ENCODE measurements at places on chromosomes 13 and 19.
A peak's percentile ranks its signal among the peaks of the same experiment; 100 is the strongest.

DNA sequence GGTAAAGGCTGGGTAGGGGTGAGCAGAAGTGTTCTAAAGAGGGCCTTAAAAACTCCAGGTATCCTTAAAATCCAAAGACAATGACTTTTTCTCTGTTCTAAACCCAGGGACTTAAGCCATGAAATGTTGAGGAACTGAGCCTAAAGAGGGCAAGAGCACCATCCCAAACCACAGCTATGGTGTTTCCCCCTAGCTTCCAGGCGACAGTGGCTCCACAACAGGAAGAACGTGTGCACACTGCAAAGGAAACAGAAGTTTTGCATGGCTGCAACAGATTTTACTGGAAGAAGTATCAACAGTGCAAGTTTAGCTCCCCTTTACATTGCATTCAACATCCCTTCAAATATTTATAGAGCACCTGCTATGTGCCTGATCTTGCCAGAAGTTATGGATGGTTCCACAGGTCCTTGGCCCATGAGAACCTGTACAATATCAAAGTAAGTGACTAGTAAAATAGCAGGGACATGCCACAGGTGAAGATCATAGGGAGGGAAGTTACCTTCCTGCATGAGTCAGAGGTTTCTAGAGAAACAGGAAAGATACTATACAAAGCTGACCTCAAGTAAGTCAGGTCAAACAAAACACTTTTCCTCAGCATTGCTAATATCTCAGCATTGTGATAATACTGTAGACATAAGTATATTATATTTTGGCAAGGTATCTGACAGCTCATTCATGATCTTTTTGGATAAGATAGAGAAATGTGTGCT lies 8.4 kb upstream of the KCTD12 start:
- no peak for DNase-seq

GRCh38 chr19:55579766-55580621 lies 654 bp downstream of the ZNF579 start:
- DNase-seq = no peak

GRCh38 chr13:44237881-44238421 lies 135.7 kb upstream of the SERP2 start:
- DNase-seq = no peak

DNA sequence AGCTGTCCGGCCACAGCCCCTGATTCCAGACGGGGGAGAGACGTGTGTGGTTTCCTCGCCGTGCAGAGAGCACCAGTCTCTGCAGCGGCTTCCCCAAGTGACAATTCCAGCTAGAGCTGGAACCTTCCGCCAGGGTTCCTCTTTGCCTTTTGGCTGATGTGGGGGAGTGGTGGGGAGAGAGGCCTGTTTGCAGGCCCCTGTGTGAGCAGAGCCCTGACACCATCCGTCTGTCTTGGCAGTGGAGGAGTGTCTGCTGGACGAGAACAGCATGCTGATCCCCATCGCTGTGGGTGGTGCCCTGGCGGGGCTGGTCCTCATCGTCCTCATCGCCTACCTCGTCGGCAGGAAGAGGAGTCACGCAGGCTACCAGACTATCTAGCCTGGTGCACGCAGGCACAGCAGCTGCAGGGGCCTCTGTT lies 25.0 kb downstream of the LAMP1 start:
- no peak for DNase-seq

DNA sequence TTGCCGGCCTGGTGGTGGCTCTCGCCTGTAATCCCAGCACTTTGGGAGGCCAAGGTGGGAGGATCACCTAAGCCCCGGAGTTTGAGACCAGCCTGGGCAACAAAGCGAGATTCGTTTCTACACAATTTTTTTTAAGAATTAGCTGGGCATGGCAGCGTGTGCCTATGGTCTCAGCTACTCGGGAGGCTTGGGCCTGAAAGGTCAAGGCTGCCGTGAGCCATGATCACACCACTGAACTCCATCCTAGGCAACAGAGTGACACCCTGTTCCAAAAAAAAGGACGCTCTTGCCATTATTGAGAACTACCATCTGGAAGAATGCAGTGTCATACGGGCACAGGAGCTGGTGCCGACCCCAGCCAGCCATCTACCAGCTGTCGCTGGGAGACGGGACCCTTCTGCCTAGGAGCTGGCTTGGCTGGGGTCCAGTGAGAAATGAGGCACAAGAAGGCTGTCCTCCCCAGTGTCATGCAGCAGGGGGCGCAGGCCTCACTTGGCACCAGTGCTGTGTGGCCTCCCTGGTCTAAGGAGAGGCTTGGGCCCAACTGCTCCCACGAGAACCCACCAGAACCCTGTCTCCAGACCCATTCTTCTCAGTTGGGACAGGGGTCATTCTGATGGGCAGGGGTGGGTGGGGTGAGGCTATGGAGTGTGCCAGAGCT lies 12.2 kb upstream of the RELB start:
- peak; percentile 61 for DNase-seq

DNA sequence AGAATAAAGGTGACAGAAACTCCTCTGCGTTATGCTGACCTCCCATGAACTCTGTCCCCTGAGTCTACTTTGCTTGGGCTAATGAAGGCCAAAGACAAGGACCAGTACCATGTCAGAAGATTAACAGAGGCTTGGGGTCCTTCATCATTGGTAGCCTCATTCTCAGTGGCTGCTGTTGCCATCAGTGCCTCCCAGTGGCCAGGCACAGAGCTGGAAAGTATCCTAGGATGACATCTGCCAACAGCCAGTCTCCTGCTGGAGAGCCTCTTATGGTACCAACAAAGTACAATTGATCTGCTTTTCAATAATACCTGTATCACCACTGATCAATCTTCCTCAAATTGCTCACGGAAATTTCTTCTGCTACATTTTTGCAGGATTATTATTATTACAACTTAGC lies 281.6 kb downstream of the DNAJC15 start:
- DNase-seq = no peak

GRCh38 chr19:15544283-15544682 lies 36.0 kb downstream of the CYP4F22 start:
- DNase-seq = no peak

DNA sequence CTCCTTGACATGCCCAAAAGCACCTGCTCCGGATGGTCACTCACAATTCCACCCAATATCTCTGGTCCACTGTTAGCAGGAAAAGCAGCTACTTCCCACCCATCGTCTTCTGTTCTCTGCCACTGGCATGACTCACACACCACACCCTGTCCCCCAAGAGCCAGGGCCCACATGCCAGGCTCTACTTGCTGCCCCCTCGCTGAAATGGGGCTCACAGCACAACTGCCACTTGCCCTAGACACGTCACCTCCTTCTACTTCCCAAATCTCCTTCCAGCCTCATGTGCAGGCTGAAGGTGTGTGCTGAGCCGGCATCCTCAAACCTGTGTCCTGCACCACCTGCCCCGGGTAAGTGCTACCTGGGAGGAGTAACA lies 65.0 kb downstream of the TBC1D4 start:
- no peak for DNase-seq

DNA sequence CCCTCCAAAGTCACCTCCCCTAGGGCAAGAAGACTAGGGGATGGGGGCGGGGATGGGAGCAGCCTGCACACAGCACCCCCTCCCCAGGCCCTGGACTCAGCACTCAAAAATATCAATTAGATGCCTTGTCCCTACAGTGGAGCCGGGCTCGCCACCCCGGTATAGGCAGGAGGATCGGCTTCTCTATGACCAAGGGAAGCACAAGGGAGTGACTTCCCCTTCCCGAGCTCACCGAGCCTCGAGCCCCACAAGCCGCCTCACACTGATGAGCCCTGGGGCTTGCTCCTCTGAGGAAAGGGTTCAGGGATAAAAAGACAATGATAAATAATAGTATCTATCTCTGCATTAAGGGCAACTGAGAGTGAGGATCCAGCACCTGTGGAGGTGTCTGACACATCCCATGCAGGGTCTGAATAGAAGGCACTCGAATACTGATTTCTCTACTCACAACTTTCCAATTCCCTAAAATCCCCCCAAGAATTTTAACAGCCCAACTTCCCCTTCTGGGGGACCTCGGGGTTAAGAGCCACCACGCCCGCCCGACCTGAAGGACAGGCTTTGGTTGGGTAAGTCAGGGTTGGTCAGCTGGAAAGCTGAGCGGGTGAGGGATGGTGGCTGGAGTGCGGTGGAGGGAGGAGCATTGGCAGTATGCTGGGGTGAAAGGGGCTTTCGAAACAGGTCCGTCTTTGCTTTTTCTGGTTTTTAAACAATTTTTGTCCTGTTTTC lies 51.3 kb downstream of the STK24 start:
- no peak for DNase-seq

DNA sequence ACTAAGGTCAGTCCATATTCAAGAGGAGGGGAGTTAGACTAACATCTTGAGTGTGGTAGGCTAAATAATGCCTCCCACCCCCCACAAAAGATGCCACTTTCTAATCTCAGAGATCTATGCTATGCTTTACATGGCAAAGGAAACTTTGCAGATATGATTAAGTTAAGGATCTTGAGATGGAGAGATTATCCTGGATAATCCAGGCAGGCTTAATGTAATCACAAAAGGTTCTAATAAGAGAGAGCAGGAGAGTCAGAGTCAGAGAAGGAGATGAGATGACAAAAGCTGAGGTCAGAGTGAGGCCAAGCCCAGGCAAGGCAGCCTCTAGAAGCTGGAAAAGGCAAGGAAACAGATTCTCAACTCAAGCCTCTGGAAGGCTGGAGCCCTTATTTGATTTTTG lies 1011.6 kb downstream of the PCDH9 start:
- no peak for DNase-seq

All from activated naive CD8-positive, alpha-beta T cell treated with anti-CD3 and anti-CD28 coated beads for 36 hours (primary cell).